ENCODE measurements at places on chromosomes 7 and 10.

- DNase-seq = no peak
These were observed 29.2 kb upstream of the CACUL1 start for GRCh38 chr10:118783776-118784545.

- no peak for DNase-seq
These were observed 97.3 kb upstream of the STK17A start for GRCh38 chr7:43485580-43485979.

DNA sequence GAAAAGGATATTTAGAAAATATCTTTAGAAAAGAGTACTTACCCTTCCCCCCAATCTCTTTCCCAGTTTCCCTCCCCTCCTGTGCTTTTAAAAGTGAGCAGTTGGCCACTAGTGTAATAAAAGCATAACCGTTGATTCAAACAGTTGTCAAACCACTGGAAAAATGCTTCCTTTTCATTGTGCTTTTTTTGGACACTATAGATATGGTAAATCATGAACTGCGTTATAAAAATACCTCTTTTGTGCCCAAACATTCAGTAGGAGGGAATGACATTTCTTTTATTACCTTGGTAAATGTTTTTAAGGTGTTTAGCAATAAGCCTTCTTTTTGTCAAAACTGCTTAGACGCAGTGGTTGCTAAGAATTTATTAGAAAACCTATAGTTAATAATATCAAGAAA is 232.4 kb downstream of the SLC25A13 start:
- DNase-seq = no peak

DNA sequence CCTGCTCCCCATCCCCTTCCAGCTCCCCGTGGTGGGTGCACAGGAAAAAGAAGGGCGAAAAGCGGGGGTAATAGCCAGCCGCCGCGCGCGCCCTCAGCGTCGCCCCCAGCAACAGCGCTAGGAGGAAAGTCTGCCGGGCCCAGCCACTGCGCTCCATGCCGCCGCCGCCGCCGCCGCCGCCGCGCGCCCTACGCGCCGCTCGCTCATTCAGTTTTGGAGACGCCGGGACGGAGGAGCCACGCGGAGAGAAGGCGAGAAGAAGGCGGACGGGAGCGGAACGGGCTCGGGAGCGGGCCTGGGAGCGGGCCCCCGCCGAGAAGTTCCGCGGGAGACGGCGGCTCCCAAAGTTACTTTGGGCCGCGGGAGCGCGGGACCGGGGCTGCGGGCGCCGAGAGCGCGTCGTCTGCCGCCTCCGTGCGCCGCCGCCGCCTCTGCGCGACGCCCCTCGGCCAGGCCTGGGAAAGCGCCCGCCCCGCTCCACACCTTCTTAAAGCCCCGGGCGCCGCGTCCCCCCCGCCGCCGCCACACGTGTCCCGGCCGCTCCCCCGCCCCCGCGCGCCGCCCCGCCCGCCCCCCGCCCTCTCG is at the start of gene RELN:
Gene RELN (minus strand): TSS at position 459 of the 585 bp plus-strand sequence. CDS start 302 bp downstream, at position 157.
- DNase-seq = no peak

- DNase-seq = no peak
These were observed 5.2 kb downstream of the OPTN start for GRCh38 chr10:13105184-13105583.

GRCh38 chr10:79335094-79335469 is 12.2 kb upstream of the PPIF start:
- no peak for DNase-seq

DNA sequence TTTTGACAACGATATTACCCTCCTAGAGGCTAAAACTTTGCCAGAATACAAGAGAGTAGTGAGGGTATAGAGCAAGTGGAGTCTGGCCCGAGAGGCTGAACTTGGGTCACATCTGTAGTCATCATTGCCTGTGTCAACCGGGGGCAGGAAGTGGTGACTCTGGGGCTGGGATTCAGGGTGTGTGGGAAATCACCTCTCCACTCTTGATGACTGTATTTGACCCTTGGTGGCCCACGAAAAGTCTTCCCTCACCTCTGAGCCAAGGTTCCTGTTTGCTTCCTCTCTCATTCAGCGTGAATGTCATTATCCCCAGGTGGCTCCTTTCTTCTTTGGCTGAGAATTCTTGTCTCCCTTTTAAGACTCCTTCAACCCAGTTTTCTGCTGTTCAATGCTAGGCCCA is 240.4 kb downstream of the ABCA13 start:
- no peak for DNase-seq

DNA sequence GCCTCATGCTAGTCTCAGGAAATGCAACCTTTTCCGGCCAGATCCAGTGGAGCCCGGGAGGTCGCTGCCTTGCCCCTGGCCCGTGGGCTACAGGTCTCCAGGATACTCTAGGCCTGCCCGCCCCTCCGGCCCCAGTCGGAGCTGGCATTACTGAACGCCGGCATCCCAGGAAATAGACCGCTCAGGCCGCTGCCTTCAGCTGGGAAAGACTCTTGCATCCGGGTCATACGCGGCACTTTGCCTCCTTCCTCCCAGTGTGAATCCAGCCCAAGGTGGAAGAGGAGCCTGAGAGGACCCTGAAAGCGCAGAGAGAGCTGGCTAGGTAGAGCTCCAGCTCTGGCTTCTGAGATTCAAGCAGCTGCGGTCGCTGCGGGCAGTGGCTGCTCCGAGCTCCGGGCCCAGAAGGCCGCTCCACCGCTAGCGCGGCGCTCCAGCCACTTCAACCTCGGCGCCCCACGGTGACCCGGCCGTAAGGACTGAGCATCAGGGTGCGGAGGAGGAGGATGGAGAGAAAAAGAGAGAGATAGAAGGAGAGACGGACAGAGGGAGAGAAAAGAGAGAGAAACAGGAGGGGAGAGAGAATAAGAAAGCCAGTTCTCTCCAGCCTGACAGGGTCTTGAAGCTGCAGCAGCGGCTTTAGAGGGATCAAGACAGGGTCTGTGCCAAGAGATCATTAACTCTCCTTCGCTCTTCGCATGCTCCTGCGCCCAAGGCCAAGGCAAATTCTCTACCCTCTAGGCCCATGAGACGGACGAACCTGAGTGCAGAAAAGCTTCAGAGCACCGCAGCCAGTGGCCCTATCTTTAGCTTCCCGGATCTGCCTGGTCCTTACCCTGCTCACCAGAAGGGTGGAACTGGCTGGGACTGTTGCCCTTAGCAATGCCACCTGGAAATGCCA is 1.8 kb upstream of the HOXA10 start:
- DNase-seq = no peak

- no peak for DNase-seq
These were observed 39.7 kb downstream of the CACNB2 start for GRCh38 chr10:18179891-18180290.

GRCh38 chr7:106615808-106616707 is 44.9 kb downstream of the CCDC71L start:
- no peak for DNase-seq

DNA sequence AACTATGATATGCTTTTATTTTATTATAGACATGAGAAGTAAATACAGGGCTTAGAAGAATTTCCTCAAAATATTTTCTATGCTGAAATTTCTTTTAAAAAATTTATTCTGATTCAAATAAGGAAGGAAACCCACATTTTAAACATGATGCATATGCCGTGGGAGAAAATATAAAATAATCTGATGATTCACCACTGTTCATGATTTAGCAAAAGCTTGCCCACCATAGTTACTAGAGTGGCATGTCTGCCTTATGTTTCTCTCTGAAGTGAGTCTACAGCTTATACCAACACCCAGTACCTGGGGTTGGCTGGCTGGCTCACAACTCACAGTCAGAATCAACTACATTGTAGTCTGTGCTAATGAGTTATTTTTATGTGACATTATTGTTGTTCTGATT is 102.0 kb downstream of the GNAI1 start:
- DNase-seq = no peak

DNA sequence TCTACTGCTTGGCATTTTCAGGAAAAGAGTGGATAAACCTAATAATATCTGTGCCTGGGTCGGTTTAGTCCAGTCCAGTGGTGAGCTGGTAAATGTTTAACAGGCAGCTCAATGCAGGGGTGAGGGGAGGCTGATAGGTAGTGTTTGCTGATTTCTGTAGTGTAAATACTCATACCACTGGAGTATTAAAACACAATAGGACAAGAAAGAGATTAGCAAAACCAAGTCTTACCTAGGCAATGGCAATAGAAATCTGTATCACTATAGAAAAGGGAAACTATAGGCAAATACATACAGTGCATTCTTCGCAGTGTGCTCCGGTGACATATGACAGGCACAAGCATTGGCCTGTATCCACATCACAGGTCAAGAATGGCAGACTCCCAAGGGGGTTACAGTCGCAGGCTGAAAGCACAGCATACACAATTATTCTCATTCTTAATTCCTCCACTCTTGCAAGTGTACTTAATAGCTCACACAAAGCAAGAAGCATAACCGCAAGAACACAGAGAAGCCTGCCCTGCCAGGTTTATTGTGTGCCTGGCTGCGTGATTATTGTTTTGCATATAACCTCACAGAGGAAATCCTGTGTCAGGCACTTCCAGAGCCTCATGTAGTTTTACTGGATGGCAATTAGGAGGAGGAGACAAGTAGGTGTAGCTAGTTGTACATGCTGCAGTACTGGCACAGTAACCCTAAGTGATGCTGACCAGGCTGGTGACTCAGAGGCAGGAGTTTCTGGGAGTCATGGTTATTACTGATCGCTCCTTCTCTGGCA is 35.0 kb downstream of the LAMB4 start:
- DNase-seq = no peak

- DNase-seq = no peak
These were observed 40.8 kb downstream of the RBM20 start for GRCh38 chr10:110684800-110685446.

DNA sequence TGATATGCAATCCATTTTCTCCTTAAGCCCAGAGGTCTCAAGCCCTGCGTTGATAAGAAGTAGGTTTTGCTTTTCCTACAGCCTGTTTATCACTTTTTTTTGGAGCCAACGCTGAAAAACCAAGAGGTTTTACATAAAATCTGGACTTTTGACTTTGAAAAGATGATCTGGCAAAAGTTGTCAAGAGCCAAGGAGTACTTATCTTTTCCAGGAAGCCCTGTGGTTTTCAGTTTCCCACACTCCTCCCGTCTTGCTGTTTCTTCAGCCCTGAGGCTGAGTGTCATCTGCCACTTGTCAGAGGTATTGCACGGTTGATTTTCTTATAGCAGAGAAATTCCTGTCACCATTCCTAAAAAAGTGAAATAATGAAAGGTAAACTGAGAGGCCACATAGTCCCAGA is 108.7 kb downstream of the TYW1 start:
- no peak for DNase-seq

GRCh38 chr10:28711041-28711440 is 33.7 kb downstream of the BAMBI start:
- no peak for DNase-seq

DNA sequence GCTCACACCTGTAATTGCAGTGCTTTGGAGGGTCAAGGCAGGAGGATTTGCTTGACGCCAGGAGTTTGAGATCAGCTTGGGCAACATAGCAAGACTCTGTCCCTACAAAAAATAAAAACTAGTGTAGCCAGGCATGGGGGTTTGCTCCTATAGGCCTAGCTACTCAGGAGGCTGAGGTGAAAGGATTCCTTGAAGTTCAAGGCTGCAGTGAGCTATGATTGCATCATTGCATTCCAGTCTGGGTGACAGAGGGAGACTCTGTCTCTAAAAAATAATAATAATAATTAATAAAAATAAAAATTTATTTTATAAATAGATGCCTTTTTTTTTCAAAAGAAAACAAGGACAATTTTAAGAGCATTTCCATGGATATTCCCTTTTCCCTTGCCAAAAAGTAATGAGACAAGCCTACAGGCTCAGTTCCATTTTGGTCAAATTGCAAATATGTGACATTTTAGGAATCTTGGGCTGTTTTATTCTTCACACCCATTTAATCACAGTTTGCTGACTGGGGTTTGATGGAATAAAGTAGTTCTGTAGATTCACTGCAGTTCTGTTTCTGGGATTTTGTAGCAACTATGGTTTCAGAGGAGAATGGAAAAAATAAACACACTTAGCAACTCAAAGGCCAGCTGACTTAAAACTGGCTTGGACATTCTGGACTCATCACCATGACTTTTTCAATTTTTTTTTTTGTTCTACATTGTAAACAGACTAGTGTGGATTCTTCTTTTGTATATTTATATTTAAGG is 48.4 kb upstream of the ARHGAP21 start:
- no peak for DNase-seq

DNA sequence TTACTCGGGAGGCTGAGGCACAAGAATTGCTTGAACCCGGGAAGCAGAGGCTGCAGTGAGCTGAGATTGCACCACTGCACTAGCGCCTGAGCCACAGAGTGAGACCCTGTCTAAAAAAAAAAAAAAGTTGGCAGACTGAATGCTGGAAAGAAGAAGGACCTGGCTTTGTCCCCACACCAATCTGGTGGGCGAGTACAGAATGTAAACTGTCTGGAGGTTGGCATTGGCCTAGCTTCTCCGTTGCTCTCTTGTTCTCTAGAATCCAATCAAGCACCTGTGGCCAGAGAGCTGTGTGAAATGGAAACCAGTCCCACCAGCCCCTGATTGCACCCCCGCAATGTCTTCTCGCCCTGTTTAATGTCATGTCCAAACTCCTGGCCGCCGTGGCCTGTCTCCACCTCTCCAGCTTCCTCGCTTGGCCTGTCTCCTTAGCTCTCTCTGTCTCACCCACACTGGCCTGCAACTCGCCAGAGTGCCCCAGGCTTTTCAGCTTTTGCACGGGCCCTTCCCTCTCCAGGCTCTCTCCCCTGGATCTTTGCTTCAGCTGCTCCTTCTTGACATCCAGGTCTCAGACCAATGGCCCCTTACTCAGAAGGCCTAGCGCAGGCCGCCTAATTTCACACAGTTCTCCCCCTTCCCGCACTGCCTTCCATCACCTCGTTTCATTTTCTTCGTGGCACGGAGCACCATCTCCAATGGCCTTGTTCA is 670 bp upstream of the AGK start:
- no peak for DNase-seq

GRCh38 chr10:48802611-48803071 is 118.0 kb downstream of the WDFY4 start:
- no peak for DNase-seq

GRCh38 chr10:72879245-72879644 is 14.3 kb upstream of the OIT3 start:
- no peak for DNase-seq

DNA sequence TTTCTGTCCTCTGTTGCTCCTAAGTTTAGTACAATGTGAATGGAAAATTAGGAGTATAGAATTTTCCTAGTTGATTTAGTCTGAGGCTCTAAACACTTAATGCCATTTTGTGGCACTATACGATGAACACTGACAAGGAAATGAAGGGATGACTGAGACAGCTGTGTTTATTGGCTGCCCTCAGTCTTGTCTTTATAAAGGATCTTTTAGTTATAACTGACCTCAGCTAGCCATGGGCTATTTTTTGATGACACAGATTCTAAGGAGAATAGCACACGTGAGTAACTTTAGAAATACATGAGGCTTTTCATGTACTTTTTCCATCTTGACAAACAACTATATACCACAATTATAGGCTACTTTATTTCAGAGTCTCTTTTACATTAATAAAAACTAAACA is 113.7 kb downstream of the PRKG1 start:
- no peak for DNase-seq

- DNase-seq = no peak
These were observed 58.1 kb downstream of the DMBT1 start for GRCh38 chr10:122618461-122619165.
